ENCODE measurements at places on chromosomes 3 and 15. TPM values are rescaled to one million over a fixed set of nuclear protein-coding genes. Genes with fewer than 3 reads are reported as not detected.

Gene SPTBN5
- 0.23 TPM for total RNA-seq

Gene NRROS
- total RNA-seq, result 21.9 TPM

Gene LRRIQ4
- total RNA-seq, result 0.17 TPM

Gene TRIM69
- 60.9 TPM for total RNA-seq

Gene COLQ
- 0.63 TPM for total RNA-seq

Gene NPAP1
- not detected for total RNA-seq

Gene ITGA11
- total RNA-seq, result not detected

Data from activated CD8-positive, alpha-beta memory T cell treated with anti-CD3 and anti-CD28 coated beads for 36 hours (primary cell).